IPS-NIHi11 (cell line): ENCODE measurements at places on chromosomes 12 and 14.

DNA sequence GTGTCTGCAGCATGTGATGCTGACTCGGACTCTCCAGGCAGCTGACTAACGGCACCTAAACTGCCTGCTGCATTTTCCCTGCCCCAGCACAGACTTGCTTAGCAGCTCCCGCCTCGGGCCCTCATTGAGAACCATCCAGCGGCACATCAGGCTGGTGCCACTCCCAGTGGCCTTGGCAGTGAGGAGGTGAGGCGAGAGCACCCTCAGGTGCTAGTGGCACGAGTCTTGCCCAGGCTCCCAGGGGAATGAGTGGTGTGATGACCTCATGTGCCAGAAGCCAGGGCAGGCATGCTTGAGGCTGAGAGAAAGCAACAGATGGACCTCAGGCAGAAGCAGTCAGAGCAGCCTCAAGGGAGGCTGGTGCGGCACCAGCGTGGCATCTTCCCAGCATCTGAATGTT is 60.2 kb downstream of the PRKCH start:
- no peak for DNase-seq

DNA sequence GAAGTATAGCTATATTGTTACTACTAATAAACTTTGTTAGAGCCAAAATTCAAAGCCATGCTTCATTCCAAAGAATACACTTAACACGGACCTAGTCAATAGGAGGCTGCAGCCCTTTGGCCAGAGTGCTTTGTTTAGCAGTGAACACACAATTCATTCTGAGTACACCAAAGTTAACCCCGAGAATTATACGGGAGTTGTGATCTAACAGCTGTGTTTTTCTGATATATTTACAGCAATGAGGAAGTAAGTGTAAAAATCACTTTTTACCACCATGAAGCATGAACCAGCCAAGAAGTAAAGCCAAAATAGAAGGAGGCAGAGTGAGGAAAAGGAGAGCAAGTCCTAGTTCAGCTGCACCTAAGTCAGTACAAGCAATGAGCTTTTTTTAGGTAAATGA is 156.8 kb upstream of the PDE3A start:
- no peak for DNase-seq

DNA sequence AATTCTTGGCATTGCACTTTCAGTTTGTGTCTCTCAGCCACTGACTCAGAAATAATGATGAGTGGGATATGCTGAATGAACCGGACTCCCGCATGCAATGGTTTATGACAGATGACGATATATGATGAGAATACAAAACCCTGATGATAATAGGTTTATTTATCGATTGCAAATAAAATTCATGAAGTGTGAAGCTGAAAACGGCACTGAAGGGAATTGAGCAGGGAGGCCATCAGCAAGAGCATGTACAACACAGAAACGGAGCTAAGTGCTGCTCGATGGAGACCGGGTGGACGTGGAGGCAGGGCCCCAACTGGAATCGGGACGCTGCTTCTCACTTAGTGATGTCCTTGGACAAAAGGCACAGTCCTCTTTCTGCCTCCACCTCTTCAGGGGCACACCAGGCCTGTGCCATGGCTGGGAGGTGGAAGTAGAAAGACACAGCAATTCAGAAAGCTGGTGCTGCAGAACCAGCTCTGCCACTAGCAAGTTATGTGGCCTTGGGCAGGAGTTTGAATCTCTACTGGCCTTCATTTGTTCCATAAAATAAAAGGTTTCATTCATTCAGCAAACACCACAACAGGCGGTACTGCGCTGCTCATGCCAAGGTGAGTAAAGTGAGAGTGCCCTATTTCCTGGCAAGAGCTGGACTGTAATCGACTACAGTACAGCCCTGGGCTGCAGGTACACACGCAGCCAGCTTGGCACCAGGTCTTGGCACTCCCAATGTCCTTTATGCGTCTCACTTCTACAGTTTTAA is 117.0 kb downstream of the EGLN3 start:
- DNase-seq = no peak

DNA sequence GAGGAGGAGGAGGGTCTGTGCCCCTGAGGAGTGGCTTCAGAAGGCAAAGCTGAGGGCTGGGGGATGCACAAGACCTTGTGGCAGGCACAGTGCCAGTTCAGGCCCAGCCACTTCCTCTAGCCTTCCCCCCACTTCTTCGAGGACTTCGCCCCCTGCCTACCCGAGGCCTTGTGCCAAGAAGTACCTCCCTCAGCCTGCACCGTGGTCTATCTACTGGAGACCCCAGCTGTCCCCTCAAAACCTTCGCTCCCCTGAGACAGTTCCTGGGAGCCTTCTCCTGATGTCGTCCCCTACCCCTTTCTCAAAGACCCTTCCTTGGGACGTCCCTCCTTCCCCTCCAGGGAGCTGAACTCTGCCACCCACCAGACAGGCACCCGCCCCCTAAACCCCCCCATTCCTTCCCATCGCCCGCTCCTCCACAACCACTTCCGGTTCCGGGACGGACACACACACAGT is 604 bp downstream of the ZNF384 start:
- no peak for DNase-seq

DNA sequence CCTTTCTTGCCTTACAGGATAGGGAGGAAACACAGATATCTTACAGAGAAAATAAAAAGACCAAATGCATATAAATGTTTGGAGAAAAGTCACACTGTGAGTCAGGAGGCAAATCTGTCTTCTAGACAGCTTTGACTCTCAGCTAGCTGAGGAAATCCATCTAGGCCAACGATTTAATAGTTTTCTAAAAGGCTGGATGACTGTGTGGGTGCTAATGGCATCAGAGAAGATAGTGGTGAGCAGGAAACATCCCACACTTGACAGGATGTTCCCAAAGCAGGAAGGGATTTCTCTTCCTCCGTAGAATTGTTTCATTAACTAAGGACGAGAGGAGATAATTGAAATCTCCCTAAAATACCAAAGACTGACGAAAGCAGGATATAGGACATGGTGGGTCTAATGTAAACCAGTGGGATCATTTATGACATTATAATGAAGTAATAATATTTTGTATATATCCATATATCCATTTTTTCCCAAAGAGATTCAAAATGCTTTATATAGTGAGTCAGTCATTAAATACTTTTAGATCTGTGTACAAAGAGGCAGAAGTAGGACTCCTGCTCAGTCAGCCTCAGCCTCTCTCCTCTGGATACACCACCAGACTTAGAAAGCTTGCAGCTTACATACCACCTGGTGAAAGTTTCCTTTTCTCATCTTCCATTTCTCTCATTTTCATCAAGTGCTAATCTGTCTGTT is 44.3 kb upstream of the PSMA6 start:
- DNase-seq = no peak

DNA sequence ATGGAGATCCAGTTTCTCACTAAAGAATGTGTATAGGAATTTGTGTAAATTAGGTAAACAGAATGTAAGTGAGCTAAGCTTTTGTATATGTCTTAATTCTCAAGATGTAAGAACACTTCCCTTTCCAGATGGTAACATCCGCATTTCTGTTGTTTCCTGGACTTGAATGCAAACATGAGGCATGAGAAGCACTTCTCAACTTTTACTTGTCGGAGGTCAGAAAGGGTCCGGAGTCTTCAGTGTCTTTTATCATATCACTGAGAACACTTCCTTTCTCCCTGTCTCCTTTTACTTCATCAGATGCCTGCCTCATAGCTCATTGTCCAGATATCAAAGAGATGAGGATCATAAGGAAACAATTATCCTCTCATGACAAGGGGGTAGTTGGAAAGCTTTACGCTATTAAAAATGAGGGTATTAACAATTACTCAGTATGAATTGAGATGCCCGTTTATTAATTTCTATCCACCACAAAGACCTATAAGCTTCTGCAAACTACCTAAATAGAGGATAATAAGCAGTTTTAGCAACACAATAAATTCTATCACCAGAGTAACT is 214.1 kb upstream of the FLRT2 start:
- no peak for DNase-seq

DNA sequence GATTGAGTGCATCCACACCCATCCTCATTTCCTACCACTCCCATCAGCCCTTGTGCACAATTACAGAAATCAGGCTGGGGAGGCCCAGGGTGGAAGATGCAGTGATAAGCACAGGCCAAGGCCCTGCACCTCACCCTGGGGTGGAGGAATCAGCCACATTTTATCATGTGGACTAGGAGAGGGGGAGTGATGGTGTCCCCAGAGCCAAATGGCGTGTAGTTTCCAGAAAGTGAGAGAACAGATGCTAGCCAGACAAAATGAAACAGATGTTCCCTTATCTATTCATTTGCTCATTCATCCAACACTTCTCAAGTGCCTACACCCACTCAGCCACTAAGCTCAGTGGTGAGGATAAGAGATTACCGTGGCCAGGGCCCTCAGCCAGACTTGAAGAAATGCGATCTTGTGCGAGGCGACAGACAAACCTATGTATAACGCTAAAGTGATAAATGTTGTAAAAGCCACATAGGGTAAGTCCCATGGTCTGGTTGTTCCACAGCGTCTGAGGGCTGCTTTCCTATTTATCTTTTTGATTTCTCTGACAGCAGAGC is 93.6 kb downstream of the STAB2 start:
- no peak for DNase-seq

DNA sequence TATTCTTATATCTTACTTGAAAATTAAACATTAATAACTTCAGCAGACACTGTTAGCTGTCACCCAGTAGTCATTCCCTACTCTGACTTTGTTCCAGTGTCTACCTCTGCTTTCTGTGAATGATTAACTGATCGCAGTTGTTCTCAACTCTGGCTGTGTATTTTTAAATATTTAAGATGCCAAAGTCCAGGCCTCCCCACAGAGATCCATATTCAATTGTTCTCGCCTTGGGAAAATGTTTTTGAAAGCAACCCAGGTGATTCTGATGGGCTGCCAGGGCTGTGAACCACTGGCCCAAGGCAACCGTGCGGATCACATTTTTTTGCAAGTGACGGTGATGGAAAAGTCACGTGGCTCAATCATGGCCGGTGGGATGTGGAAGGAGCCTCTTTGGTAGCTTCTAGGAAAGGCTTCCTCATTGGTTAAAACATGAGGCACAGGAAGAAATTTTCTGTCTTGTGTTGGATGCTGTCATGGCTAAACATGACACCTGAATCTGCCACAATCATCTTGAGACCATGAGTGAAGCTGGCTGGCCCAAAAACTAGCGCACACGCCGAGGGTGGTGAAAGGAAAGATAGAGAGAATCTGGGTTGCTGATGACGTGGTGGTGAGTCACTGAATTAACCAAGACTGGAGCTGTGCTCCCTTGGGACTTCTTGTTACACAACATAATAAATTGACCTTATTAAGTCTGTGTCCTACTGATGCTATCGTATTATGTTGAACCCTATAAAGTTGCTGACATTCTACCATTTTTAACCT is 37.2 kb downstream of the RDH12 start:
- DNase-seq = no peak

DNA sequence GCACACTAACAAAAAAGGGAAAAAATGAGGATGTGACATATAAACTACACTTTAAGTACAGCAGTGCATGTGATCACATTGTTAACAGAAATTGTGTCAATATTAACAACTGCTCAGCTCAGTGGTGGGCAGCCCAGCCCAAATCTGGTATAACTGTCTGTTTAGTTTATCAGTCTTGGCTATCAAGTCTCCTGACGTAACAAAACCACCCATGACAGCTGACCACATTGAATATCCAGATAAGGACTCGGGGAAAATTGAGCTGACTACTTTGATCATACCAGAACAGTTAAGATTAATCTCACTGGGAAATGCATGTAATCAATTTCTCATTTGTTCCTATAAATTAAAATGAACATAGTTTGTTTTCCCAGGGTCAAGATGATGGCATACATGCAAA is 396.6 kb downstream of the SNAPC1 start:
- DNase-seq = no peak

- DNase-seq = no peak
Measured at GRCh38 chr12:47891356-47891755, 13.4 kb downstream of the VDR start.

GRCh38 chr12:68381476-68382219 is 49.5 kb upstream of the MDM1 start:
- DNase-seq = no peak

DNA sequence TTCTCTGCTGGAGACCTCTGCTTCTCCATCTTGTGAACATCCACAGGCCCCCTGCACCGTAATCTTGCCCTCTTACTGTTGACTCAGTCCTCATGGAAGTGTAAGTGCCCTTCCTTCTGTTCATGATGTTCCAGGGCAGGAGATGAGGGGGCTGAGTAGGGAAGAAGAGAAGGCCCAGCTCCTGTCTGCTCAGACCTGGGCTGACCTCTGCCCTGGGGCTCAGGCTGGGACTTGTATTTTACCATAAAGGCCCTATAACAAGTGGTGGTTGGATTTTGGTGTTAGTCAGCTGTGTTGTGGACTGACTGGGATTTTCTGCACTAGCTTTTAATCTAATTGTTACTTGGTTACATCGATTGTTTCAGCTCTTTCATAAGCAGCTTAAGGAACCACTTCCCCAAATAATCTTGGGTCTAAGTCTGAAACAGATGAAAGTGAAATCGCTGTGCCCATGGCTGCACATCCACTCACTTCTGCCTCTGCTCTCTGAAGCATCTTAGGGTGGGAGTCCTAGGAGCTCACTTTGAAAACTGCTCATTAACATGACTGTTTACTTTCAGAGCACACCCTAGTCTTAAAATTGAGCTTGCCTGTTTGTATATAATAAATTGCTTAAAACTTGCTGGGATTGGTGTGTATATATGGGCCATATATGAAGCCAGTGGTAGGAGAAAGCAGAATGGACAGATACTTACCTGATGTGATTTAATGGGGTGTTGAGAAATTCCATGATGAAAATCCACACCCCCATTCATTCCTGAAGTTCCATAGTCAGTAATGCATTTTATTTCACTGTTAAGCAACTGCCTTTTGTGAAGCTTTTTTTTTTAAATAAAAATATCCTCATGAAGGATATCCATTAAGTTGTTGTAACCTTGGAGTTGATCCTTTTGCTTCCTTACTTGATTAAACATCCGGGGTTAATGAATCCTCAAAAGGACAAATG is 17.7 kb downstream of the C12orf71 start:
- DNase-seq = no peak

DNA sequence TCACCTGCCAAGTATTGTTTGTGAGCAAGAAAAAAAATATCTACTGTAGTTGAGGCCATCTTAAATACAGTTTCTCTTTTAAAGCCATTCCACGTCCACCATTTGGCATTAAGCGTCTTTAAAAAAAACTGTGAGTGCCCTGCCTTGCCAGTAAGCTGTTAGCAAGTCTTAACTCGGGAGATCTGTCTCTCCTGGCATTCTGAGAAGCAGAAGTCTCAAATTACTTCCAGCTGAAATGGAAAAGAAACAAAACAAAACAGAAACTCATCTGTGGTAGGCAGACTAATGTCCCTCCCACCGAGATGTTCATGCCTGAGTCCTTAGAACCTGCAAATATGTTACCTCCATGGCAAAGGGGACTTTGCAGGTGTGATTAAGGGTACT is 126.2 kb downstream of the CRADD start:
- no peak for DNase-seq

DNA sequence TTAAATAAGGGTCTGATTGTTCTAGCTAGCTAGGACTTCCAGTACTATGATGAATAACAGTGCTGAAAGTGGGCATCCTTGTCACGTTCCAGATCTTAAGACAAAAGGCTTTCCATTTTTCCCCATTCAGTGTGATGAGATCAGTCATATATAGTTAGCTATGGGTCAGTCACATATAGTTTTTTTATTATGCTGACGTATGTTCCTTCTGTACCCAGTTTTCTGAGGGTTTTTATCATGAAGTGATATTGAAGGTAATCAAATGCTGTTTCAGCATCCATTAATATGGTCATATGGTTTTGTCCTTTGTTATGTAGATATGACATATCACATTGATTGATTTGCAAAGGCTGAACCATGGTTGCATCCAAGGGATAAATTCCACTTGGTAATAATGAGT is 800.1 kb upstream of the FBXO33 start:
- no peak for DNase-seq

- DNase-seq = no peak
Measured at GRCh38 chr14:104576232-104576969, 3.2 kb upstream of the C14orf180 start.

- no peak for DNase-seq
Measured at GRCh38 chr12:49550693-49551252, 11.9 kb downstream of the KCNH3 start.
